ENCODE measurements at places on chromosomes 16 and 17.

DNA sequence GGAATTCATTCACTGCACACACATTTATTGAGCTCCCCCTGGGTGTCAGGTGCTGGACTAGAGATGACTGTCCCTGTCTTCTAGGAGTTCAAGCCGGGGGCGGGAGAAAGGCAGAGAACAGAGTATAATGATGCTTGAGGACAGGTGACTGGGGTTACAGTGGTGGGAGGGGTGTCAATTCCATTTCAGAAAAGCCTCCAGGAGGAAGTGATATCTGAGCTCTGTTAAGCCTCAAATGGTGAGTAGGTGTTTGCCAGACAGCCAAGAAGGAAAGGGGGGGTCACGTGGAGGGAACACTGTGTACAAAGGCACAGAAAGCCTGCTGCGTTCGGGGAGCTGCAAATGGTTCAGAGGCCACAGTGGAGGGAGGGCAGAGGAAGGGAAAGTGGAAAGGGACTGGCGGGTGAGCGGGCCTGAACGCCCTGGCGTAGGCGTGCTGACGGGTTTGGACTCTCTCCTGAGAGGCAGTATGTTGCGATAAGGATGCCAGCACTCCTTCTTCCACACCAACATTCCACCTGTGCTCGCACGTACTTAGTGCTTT lies 9.7 kb upstream of the NXPH3 start:
- peak; percentile 35 for DNase-seq

GRCh38 chr16:73013974-73014373 lies 34.0 kb downstream of the ZFHX3 start:
- DNase-seq: no peak

GRCh38 chr16:30525844-30526136 lies 576 bp downstream of the ZNF768 start:
- DNase-seq: no peak

DNA sequence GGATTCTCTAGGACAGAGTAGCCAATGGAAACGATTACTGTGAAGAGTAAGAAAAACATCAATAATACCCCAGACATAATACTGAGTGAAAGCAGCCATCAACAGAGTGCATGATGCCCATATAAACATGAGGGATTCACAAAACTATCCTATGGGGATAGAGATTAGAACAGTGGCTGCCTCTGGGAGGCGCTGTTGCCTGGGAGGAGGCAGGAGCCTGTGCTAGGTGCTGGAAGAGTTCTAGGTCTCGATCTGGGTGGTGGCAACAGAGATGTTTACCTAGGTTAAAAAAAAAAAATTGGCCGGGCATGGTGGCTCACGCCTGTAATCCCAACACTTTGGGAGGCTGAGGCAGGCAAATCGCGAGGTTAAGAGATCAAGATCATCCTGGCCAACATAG lies 7.9 kb downstream of the FA2H start:
- no peak for DNase-seq

GRCh38 chr17:21815352-21816063 lies 123.2 kb downstream of the KCNJ18 start:
- DNase-seq: no peak

GRCh38 chr17:11506635-11507034 lies 91.6 kb upstream of the DNAH9 start:
- DNase-seq: no peak

DNA sequence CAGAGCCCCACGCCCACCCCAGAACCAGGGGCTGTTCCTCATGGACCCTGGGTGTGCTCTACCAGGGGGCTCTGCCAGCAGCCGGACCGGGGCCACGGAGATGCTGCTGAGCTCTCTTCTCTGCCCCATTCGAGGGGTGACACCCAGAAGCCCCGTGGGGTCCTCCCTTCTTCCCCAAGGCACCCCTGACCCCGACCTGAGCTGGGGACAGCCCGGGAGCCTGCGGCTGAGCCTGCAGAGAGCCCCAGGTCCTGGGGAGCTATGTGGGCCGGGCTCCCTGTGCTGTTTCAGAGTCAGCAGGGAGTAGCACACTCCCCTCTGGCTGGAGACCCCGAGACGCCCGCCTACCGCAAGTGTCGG lies 1.2 kb upstream of the PRR35 start:
- DNase-seq: no peak

DNA sequence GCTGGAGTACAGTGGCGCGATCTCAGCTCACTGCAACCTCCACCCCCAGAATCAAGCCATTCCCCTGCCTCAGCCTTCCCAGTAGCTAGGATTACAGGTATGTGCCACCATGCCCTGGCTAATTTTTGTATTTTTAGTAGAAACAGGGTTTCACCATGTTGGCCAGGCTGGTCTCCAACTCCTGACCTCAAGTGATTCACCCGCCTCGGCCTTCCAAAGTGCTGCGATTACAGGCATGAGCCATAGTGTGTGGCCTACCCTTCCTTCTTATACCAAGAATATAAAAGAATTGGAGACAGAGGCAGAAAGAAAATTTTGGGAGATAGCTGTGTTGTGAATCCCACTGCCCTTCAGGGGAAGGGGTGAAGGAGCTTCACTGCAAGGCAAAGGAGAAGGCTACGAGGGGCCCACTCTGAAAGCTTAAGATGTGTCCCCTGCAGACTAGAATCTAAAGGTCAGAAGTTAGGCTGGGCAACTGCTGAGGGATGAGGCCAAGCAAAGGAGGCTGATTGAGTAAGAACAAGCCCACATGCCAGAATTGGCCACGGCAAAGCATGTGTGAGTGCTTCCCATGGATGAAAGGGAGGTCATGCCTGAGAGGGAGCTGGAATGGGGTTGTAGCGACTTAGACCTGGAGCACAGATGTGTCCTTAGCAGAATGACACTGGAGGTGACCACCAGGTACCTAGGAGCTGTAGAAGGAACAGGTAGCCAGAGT lies 8.4 kb upstream of the CRYBA1 start:
- DNase-seq: no peak

- no peak for DNase-seq
Measured at GRCh38 chr16:88301431-88301830, 81.3 kb upstream of the ZNF469 start.

- DNase-seq: no peak
Measured at GRCh38 chr17:48860034-48860433, 29.2 kb downstream of the CALCOCO2 start.

GRCh38 chr17:45143094-45143670 lies 5.1 kb upstream of the HEXIM1 start:
- DNase-seq: no peak

DNA sequence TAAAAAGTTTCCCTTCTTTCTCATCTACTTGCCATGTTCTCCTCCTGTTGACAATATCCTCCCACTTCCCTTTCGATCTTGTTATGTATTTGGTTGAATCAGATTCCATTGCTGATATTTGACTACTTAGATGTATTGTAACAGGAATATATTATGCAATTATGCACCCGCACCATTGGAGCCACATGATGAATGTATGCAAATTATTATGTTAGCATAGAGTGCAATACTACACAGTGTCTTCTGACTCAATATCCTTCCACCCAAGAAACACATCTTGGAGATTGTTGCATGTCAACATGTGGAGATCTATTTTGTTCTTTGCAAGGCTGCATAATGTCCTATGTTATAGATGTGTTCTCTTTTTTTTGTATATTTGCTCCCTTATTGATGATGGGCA lies 219.2 kb upstream of the RBFOX1 start:
- DNase-seq: no peak

DNA sequence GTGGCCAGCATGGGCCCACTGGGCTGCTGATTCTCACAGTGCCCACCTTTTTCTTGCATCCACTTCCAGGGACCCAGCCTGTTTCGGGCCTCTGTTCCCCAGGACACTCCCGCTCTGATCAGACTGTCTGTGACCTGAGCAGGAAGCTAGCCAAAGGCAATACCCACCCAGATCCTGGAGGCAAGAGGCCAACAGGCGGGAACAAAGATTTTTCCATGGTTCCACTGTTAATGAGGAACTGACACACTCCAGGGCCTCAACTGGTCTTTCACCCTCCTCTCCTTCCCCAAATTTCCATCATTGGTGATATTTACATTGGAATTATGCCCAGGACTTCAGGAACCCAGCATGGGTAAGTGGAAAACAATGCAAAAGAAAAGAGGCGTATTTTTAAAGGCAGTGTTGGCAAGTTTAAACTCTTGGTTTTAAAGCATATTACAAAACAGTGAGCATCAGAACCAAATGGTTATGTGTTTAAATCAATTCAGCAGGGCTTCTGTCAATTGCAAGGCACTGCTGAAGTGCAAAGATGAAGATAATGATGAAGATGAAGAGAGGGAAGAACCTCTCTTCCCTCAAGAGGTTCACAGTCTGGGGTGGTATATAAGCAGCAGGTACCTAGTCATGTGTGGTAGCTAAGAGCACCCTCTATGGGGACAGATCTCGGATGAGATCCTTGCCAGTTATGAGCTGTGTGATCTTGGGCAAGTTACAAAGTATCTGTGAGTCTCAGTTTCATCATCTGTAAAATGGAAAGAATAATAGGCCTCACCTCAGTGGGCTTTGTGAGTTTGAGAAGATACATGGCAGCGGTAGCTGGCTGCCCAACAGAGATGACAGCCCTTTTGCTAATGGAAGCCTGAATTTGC lies 14.4 kb upstream of the ATP2A3 start:
- no peak for DNase-seq

GRCh38 chr17:78794864-78795640 lies 13.0 kb upstream of the CYTH1 start:
- no peak for DNase-seq

DNA sequence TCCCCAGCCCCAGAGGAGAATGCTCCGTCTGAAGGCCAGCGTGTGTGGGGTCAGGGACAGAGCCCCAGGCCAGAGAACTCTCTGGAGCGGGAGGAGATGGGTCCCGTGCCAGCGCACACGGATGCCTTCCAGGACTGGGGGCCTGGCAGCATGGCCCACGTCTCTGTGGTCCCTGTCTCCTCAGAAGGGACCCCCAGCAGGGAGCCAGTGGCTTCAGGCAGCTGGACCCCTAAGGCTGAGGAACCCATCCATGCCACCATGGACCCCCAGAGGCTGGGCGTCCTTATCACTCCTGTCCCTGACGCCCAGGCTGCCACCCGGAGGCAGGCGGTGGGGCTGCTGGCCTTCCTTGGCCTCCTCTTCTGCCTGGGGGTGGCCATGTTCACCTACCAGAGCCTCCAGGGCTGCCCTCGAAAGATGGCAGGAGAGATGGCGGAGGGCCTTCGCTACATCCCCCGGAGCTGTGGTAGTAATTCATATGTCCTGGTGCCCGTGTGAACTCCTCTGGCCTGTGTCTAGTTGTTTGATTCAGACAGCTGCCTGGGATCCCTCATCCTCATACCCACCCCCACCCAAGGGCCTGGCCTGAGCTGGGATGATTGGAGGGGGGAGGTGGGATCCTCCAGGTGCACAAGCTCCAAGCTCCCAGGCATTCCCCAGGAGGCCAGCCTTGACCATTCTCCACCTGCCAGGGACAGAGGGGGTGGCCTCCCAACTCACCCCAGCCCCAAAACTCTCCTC lies 10.4 kb downstream of the CX3CL1 start:
- DNase-seq: no peak

GRCh38 chr16:72428681-72429376 lies 256.9 kb upstream of the PMFBP1 start:
- peak; percentile 97 for DNase-seq

GRCh38 chr17:530851-531250 lies 178.2 kb upstream of the RPH3AL start:
- no peak for DNase-seq
